MG63 (cell line): ENCODE measurements at places on chromosomes 12 and 14. TPM values are rescaled to one million over a fixed set of nuclear protein-coding genes. Genes with fewer than 3 reads are reported as not detected.

SAMD15 gene
- 0.30 TPM in 1 of 2 replicates, not detected in the other for total RNA-seq

TSPAN11 gene
- 1.0 and 1.2 TPM in 2 replicates for total RNA-seq

- DNase-seq, result peak; percentile 37
These were observed 67.4 kb upstream of the SLC38A2 start for GRCh38 chr12:46439793-46440511.

INTS13 gene
- 87.1 and 123 TPM in 2 replicates for total RNA-seq

DNA sequence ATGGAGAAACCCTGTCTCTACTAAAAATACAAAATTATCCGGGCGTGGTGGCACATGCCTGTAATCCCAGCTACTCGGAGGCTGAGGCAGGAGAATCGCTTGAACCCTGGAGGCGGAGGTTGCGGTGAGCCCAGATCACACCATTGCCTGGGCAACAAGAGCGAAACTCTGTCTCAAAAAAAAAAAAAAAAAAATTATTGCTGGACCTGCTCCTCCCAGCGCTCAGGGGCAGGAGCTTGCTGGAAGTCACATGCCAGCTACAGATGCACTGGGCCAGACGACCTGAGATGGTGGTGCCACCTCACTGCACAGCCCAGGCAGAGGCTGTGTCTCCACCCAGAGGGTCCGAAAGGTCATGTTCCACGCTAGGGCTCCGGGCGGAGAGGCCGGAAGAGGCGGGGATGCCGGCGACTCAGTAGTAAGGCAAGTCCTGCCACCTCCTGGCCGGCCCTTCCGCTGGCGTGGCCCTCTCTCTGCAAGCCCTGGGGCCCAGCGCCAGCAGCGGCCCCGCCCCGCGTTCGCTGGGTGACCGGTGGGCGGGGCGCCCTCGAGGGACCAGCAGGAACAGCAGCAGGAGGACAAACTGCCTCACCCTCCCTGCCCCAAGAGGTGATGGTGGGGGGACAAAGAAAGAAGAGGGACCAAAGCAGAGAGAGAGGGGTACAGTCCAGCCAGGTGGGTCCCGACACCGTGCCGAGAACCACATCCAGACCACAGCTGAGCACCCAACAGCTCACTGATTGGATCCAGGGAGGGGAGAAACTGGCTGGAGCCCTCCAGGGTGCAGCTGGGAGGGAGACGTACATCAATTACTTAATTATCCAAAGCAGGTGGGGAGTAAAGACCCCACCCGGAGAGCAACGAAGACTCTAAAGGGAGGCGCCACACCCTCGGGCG is 3.6 kb upstream of the RHOF start:
- DNase-seq, result peak; percentile 72

GRCh38 chr14:104749111-104749649 is 3.8 kb upstream of the SIVA1 start:
- DNase-seq, result peak; percentile 90

- DNase-seq, result peak; percentile 71
These were observed 90.7 kb downstream of the PPFIA2 start for GRCh38 chr12:81668475-81668874.

DNA sequence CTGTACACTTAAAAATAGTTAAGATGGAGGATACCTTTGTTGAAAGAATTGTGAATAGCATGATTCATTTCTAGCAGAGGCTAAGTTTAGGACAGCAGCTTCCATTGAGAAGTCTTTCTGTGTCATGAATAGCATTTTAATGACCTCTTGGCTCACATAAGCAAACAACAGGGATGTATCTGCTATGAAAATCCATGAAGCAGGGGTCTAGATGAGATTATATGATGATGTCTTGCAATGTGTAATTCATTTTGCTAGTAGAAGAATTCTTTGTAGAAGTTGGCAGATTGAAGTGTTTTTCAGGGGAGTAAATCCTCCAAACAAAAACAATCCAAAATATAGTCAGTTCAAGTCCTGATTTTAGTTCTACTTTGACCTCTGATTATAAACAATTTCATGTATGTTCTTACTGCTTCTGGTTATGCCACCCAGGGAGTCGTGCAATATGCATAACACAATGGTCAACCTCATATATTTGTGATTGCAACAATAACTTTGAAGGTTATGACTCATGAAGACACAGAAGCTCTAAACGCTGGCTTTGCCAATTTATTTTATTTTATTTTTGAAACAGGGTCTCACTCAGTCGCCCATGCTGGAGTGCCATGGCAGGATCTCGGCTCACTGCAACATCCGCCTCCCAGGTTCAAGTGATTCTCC is 6.9 kb upstream of the RD3L start:
- DNase-seq, result peak; percentile 9

PRH2 gene
- total RNA-seq, result not detected in 2 replicates

DNA sequence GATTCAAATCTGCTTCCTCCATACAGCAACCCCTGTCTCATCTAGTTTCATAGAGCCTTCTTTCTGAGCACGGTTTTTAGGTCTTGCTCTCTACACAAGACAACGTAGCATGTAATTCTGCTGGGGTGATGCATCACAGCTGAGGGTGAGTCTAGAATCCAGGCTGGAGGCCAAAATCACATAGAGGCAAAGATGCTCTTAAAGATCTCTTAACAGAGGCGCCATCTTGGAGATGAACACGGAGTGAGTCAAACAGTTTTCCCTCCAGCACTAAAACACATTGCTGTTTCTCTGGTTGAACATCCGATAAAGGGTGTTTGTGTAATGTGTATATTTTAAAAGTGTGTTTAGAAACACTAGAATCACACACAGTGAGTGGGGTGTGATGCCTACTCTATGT is 78.9 kb downstream of the NOS1 start:
- peak; percentile 39 for DNase-seq

PROX2 gene
- total RNA-seq, result not detected in 2 replicates

GRCh38 chr12:116928504-116928903 is 17.8 kb downstream of the FBXW8 start:
- no peak for DNase-seq

GRCh38 chr14:74019408-74020137 is 424 bp downstream of the BBOF1 start:
- DNase-seq, result no peak

ARMH4 gene
- 1.9 TPM in 1 of 2 replicates, not detected in the other for total RNA-seq

DNA sequence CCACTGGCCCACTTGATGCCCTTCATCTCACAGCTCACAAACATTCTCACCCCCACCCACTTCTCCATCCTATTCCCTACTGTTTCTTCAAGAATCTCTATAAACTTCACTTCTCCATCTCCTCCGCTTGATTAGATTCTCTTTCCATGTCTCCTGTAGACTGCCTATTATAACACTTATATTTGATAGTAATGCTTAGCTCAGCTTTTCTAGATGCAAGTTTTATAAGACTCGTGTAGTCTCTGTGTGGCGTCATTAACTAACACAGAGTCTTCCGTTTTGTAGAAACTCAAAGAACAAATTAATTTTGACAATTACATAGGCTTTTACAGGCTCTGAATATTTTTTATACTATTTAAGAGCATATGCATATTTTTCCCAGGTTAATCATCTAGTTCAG is 25.7 kb downstream of the KCNC2 start:
- no peak for DNase-seq
